ENCODE measurements at places on chromosomes 1 and 21.

- no peak for DNase-seq
These were observed 803 bp upstream of the FLAD1 start for GRCh38 chr1:154982341-154982740.

DNA sequence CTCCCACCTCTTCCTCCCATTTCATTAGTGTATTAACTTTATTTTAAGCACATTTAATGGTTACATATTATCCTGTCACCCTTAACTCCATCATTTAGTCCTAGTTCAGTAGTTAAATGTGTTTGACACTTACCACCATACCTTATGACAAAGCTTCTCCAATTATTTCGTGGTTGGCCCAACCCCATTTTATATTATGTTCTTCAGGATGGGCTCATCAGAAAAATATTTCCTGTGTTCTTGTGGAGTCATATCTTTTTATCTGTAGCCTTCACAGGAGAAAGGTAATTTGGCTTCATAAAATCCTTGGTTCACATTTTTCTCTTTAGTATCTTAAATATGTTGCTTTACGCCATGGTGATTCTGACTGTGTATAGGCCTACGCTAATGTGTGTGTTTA lies 142.3 kb upstream of the COL6A1 start:
- DNase-seq = no peak

GRCh38 chr1:30847358-30847972 lies 61.1 kb downstream of the SDC3 start:
- DNase-seq = no peak

GRCh38 chr1:182478238-182478637 lies 28.3 kb downstream of the RGSL1 start:
- no peak for DNase-seq

GRCh38 chr1:7587108-7587772 lies 183.9 kb upstream of the VAMP3 start:
- no peak for DNase-seq

- DNase-seq = no peak
These were observed 75.4 kb upstream of the C1orf105 start for GRCh38 chr1:172345077-172345476.

- no peak for DNase-seq
These were observed 450 bp downstream of the S100A10 start for GRCh38 chr1:151993084-151993733.

- DNase-seq = no peak
These were observed 297.2 kb upstream of the PLXNA2 start for GRCh38 chr1:208541225-208541855.

DNA sequence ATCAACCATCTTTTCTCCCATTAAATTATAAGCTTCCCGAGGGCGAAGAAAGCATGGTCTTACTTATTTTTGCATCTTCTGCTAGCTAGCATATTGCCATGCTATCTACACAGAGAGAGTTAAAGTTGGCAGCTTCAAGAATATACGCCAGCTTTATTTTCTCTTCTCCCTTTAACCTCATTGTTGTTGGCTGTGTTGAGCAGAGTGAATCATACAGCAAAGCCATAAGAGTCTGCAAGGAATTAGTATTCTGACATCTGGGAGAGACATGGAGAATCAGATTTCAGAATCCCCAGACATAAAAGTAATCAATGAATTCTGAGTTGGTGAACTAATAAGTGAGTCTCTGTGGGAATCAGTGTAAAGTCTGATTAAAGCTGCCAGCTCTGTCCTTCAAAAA lies 649.6 kb upstream of the PTBP2 start:
- DNase-seq = no peak

DNA sequence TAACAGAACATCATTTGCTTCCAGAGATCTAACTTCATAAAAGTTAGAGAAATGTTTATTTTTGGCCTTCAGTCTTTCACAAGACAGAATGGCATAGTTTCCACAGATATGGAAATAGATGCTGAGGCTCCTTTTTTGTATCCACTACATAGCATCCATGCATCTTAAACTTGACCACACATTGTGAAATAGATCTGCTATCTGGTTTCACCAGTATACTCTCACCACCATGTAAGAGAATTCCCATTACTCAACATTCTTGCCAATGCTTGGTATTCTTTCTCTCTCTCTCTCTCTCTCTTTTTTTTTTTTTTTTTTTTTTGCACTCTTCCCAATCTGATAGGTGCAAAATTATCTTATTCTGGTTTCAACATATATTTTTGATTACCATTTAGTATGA lies 52.1 kb upstream of the PRMT6 start:
- no peak for DNase-seq

GRCh38 chr1:66147226-66147835 lies 354.6 kb downstream of the PDE4B start:
- no peak for DNase-seq

GRCh38 chr1:197218857-197219256 lies 49.2 kb upstream of the CRB1 start:
- no peak for DNase-seq

DNA sequence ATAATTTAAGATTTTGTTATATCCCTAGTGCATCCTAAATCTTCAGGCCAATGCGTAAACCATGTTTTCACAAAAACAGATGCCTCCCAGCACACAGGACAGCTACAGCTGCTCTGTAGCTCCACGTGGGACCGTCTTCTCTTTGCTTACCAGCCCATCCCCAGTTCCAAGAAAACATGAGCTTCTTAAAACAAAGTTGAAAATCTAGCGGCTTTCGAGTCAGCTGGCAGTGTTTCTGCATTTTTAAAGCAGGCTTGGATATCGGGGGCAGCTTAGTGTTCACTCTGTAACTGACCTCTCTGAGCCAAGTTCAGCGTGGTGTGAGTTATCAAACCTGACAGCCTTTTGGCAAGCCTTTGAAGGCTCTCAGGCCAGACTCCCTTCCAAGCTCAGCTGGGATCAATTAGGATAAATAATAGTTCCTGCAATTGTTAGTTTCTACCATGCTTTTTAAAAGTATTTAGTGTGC lies 881.5 kb downstream of the LTN1 start:
- no peak for DNase-seq

- no peak for DNase-seq
These were observed 62.6 kb upstream of the CD1D start for GRCh38 chr1:158117854-158118704.

GRCh38 chr1:112470966-112471365 lies 37.8 kb upstream of the WNT2B start:
- no peak for DNase-seq

DNA sequence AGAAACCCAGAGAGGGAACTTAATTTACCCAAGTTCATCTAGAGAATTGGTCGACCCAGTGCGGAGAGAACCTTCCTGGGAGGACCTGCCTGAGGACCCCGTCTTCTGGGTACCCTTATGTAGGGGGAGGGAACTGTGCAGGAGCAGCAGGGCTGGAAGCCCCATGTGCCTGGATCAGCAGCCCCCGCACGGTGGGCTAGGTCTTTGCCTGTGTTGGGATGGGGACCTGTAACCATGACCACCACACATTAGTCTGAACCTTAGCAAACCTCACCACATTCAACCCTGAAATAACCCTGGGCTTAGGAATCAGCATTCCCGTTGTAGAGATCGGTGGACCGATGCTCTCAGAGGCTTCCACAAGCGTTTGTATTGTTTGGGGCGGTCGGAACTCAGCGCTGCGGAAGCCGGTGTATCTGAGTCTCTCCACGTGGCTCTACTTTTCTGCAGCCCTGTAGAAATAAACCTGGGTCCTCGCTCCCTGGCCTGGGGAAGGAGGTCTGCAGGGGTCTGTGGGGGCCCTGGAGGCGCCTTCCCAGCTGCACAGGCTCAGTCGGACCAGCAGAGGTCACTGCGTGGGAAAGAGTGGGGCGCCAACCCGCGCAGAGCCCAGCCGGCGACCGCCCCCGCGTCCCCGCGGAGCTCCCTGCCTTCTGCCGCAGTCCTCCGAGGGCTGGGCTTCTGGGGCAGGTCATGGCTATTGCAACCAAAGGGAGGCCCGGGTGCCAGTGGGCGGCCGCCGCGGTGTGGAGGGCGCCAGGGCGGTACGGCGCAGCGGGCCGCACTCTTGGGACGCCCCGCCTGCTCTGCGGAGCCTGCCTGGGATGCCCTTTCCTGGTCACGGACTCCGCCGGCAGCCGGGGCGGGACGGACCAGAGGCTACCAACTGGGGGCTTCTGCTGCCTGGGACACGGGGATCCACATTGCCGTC lies 36.2 kb upstream of the KCNA10 start:
- no peak for DNase-seq

- no peak for DNase-seq
These were observed 17.4 kb downstream of the ZZZ3 start for GRCh38 chr1:77664939-77665516.

DNA sequence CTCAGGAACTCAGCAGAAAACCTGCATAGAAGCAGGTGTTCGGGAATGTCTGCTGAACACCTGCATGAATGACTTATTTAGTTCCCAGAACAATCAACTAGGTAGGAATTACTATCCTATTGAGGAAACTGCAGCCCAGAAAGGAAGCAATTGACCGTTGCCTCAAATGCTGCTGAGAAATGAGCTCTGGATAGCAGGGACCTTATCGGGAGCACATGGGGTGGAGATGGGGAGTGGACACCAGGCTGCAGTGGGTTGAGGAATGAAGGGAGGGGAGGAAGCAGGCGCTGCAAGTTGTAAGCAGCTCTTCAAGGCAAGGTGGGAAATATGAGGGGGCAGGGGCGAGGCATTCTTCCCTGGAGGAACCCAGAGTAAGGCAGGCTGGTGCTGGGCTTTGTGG lies 10.8 kb upstream of the CDCP2 start:
- DNase-seq = no peak

- no peak for DNase-seq
These were observed 21.1 kb downstream of the FYB2 start for GRCh38 chr1:56798053-56798471.

DNA sequence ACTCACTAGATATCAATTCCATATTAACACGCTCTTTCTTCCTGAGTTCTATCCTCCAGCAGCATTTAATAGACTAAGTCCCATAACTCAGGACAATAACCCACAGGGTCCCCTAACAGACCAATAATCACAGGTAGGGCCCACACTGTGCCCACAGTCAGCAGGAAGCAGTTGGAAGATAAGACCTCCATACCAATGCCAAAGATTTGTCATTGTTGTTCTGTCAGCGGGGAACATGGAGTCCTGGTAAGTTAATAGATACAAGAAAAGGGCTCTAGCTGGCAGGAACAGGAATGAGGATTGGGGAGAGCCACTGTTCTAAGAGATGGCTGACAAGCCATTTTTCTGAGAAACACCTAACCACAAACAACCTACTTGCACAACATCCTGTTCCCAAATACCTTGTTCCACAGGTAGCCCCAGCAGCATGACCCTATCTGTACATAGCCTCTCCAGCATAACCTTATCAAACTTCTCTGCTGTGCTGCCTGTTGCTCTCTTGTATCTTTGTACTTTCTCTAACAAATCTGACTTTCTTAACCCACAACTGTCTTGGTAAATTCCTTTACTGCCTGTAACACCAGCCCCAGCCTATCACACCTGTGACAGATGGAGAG lies 142.0 kb upstream of the KCNJ15 start:
- no peak for DNase-seq

GRCh38 chr1:98704474-98704873 lies 43.0 kb downstream of the SNX7 start:
- no peak for DNase-seq

GRCh38 chr1:12774801-12775345 lies 1.3 kb downstream of the PRAMEF12 start:
- DNase-seq = no peak

- no peak for DNase-seq
These were observed 31.9 kb upstream of the SARS1 start for GRCh38 chr1:109181807-109182163.

DNA sequence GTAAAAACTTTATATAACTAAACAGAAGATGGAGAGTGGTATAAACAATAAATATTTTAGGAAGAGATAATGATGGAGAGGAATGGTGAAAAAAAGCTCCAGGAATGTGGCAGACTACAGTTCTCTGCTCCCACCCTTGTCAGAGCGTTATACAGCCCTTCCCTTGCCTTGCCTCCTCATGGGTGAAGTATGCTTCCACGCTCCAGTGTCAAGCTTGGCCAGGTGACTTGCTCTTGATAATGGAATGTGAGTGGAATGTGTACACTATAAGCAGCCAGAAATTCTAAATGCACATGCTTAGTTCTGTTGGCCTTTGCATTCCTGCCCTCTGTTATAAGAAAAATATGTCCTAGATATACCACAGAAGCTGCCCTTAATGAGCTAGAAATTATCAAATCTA lies 24.7 kb upstream of the POGK start:
- no peak for DNase-seq

- DNase-seq = no peak
These were observed 52.6 kb downstream of the RPS6KC1 start for GRCh38 chr1:213103377-213104306.

GRCh38 chr1:200323856-200324400 lies 85.9 kb downstream of the ZNF281 start:
- no peak for DNase-seq

GRCh38 chr1:66386712-66387111 lies 147.2 kb upstream of the SGIP1 start:
- DNase-seq = no peak

- no peak for DNase-seq
These were observed 23.2 kb upstream of the CNIH3 start for GRCh38 chr1:224592636-224593582.

DNA sequence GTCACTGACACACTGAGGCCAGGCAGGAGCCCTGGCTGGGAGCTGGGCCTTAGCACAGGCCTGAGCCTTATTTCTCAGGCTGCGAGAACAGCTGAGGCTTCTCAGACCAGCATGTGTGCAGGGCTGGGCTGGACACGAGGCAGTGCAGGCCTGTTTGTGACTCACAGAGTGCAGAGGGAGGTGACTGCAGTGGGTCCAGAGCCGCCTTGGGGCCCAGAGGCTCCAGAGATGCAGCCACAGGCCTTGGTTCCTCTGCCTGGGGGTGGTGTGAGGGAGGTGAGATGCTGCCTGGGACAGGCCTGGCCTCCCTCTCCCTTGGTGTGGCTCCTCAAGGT lies 61.2 kb upstream of the ETV3 start:
- DNase-seq = no peak

DNA sequence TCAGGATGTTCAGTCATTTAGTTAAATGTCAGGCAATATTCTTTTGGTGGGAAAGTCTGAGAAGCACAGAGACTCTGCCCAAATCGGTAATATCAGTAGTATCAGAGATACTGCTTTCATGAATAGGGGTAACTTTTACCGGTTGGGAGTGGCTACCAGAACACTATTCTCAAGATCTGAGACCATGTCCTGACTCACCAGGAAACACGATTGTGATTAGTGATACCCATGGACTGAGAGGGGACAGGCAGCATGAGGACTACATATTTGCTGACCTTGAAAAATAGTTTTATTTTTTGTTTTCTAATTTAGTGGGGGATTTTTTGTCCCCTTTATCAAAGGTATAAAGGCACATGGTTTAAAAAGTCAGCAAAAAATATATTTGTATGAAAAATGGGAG lies 76.0 kb upstream of the NEK2 start:
- DNase-seq = no peak

DNA sequence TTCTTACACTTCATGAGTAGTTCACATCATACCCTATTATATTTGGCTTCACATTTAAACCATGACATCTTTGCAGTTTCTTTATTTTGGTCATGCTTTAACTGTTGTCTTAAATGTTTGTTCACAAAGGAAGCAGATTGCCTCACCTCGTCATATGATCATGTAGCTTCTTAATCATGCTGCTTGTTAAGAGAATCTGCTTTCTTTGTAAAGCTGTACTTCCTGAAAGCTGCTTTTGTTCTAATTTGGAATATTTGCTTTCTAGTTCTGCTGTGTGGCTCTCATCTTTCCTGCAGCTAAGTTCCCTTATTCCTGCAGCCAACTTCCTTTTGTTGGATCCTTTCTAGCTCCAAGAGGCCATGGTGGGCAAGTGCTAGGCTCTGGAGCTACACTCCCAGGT lies 62.9 kb upstream of the SIM2 start:
- DNase-seq = no peak

Measured in Panc1 (cell line).